ENCODE measurements at places on chromosomes 4 and X. TPM values are rescaled to one million over a fixed set of nuclear protein-coding genes. Genes with fewer than 3 reads are reported as not detected.

DNA sequence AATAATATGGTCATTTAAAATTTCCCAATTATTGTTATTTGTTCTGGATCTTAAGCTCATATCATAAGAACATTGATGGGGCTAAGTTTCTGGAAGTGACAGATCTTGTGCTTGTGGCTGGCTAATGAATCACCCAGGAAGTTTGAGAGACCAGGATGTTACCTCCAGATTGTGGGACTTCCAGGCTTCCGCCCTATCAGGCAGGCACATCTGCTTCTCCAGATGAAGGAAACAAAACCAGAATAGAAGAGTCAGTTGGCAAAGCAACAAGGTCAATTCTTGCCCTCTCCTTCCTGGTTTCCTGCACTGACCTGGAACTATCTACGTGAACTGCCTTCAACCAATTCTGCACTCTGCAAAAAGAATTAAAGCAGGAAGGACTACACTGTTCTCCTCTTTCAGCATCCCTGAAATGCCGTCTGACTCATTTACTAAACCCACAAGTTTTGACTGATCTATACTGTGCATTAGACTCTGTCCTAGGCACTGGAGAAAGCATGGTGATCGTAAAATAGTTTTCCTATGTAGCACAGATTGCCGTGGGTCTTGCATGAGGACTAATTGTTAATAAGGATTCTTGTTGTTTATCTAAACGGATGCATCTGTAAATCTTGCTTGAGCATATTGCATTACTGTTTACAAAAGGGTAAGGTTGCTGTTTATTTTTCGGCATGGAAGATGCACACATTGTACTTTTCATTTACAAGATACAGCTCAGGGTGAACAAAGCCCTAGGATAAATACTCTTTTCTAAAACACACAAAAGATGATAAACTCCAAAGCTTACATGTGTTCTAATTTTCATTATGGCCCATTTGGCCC lies 74.6 kb downstream of the AMELX start:
- DNase-seq = no peak

Gene PDGFRA
- 21.6 TPM for total RNA-seq

DNA sequence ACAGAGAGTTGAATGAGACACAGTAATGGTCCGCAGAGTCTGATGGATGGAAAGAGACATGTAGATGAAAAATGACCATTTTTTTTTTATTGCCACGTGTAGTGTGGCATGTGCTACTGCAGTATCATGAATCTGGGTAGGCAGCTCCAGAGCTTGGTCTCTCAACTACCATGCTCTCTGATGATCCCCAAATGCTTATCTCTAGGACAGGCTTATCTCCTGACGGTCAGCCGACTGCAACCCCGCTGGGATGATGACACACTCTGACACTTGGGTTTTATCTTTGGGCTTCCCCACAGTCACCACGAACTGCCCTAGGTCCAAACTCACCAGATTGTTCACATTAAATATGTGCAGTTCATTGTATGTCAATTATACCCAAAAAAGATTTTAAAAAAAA lies 239.7 kb downstream of the QDPR start:
- no peak for DNase-seq

GRCh38 chrX:72346302-72346949 lies 40.7 kb upstream of the CITED1 start:
- DNase-seq = no peak

Gene GPR82
- 0.27 TPM for total RNA-seq

Gene SPATA4
- not detected for total RNA-seq

Gene IL15
- total RNA-seq = 1.7 TPM

- no peak for DNase-seq
Observed at GRCh38 chr4:128571747-128572146, 237.8 kb upstream of the JADE1 start.

DNA sequence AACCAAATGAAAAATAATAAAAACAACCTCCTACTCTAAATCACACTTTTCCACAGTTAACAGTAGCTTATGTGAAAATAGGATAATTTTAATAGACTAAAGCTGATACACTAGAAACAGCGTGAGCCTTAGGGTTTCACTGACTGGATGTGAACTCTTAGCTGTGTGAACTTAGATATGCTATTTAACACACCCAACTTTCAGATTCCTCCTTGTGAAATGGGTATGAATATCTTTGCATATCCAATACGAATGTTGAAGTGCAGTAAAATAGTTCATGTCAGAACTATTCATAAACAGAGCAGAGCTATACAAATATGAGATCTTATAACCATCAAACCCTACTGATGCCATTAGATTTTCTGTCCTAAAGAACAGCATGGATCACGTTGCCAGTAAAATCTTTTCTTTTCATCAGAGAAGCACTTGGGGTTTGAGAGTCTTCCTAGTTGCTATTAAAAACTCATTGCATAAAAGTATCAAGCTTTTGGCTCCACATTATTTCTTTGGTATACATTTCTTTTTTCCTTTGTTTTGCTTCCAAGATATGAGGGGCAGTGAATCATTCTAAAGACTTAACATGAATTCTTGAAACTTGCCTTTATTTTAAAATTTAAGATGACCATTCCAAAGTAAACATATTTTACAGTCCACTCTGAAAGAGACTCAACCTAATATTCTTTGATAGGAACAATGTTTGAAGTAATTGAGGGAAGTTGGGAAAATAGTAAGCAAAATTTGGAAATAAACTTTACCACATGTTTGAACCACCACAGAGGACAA lies 102.4 kb downstream of the CPE start:
- DNase-seq = no peak

Gene RIBC1
- total RNA-seq = 0.52 TPM

Gene WDR17
- 0.25 TPM for total RNA-seq

Gene KLHL34
- total RNA-seq = 3.6 TPM

- no peak for DNase-seq
Observed at GRCh38 chr4:40099010-40099409, 42.4 kb downstream of the N4BP2 start.

DNA sequence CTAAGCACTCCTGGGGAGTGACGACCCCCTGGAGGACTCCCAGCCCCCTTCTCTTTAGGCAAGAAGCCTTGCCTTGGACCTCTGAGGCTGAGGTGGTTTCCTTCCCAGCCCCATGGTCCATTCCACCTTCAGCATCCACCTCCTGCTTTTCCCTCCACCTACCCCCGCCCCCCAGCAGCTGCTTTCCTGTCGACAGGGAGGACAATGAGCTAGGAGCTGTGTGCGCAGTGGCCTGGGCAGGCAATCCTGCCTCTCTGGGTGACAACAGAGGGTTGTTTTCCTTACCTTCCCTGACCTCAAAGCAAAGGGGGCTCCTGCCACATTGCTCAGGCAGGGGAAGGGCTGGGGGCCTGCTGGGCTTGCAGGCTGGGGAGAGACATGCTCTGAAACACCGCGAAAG lies 123.5 kb downstream of the BCOR start:
- no peak for DNase-seq

Gene TCEAL5
- total RNA-seq = 0.22 TPM

Gene DIPK2B
- 20.8 TPM for total RNA-seq

Data from left ventricle myocardium superior (tissue), 1 donor.